Esophagus squamous epithelium (tissue), 5 donors: ENCODE measurements at places on chromosomes 3 and 15.

- DNase-seq: no peak
Observed at GRCh38 chr15:74781431-74782258, at the start of gene CSK. Gene CSK (plus strand): TSS chr15:74782080. CDS start chr15:74798298, 16,218 bp downstream.

DNA sequence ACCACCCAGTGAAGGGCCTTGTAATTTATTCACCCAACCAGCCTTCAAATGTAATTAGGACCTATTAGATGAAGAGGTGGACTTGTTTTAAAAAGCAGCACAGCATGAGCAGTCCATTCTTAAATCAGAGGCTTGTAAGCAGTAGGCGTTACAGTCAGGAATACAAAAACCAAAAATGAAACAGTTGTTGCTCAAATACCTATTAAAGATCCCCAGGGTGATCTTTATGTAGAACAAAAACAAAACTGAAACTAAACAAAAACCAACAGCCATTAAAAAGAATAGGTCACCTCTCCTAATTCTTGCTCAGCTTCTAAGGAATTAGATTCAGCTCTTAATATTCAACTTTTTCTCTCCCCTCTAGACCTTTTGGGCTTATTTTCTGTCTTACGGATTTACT is 104.9 kb upstream of the ST8SIA2 start:
- DNase-seq: no peak

DNA sequence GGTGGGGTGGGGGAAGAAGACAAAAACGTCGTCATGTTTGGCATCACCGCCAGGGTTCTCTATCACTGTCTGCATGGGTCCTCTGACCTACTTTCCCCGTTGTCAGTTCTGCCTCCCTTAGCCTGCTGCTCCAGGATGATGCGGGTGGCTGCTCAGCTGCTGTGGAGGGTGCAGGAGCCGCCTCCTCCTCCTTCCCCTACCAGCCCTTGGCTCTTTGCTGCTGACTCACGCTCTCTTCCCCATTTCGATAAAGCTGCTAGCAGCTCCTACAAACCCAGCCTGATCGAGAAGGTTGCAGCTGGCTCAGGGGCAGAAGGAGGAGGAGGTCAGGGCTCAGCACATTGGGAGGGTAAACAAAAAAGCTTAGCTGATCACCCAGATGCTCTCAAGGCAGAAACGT is 49.5 kb upstream of the SEC13 start:
- DNase-seq: no peak

- no peak for DNase-seq
Observed at GRCh38 chr3:5499404-5499803, 311.9 kb downstream of the EDEM1 start.

DNA sequence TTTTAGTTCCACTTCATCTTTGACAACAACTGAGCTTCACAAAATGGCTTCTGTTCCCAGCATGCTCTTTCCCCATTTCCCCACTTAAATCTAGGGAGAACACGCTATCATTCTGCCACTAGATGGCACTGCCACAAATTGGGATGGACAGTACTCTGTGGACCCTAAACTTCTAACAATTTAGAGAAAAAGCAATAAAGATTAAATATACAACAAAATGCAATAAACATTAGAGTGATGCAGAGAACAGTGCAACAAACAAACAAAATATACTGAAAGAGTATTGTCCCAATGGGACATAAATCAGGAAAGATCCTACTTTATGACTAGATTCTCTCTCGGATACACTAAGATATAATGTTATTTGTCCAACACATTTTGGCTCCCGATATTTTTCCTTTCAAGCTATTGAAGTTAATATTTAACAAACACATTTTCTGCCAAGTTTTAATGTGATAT is 169.7 kb upstream of the TMCO5A start:
- DNase-seq: no peak

DNA sequence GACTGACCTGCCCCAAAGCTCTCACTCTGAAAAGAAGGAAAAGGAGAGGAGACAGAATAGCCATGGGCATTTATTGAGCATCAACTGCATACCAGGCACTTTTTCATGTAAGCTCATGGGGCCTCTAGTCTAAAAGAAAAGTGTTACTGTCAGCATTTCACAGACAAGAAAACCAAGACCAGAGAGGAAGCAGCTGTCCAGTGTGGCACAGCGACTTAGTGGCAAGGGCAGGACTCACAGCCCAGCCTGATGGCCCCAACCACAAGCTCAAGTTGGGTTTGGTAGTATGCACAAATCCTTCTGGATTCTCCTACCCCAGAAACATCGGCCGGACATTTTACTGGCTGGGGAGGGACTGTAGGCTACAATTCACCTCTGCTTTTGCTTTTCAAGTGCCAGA is 5.8 kb downstream of the EFCC1 start:
- DNase-seq: no peak

- DNase-seq: no peak
Observed at GRCh38 chr15:57312318-57313133, 63.8 kb upstream of the CGNL1 start.

GRCh38 chr15:34355241-34355640 is 11.8 kb downstream of the LPCAT4 start:
- no peak for DNase-seq

DNA sequence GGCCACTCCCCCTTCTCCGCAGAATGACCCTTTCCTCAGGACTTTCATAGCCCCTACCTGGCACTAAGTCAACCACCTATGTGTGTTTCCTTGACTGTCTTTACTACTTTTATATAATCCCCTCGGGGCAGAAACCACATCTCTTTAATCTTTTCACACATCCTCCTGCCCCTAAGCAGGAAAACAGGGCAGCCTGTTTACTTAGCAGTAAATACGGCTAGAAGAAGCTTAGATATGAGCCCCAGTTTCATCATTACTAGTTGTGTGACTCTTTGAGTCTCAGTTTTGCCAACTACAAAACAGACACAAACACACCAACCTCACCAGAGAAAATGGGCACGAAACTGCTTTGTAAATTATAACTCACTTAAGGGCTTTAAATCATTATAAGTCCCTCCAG is 98.3 kb downstream of the CYP19A1 start:
- no peak for DNase-seq

DNA sequence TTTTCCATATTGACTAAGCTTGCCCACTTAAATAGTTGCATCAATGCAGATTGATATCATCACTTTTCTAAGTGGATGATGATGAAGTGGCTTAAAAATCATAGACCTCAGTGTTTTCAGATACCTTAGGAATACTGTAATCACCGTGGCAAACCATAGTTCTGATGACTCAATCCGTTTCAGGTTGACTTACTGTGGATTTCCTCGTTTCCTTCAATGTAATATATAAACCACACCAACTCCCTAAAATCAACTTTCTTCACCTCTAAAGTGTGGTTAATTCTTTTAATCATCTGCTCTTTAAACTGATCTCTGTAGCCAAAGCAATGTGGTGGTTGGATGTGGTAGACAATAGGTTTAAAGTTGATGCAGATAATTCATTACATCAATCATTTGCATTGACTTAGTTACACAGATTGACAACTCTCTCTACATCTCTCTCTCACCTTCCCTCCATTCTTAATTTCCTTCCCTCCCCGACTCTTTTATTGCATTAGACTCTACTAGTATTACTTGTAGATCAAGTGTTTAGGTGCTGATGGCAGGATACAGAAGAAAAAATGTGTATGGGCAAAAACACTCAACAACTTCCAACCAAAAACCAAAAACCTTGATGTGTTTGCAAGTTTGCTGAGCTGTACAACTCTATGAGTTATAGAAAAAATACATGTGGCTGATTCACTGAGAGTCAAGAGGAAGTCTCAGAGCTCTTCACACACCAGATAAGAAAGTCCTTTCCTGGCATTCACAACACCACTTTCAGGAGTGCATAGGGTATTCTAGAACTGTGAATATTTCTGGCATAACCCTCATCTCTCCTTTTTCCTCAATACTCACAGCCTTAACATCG is 243.5 kb downstream of the NFKBIZ start:
- no peak for DNase-seq

DNA sequence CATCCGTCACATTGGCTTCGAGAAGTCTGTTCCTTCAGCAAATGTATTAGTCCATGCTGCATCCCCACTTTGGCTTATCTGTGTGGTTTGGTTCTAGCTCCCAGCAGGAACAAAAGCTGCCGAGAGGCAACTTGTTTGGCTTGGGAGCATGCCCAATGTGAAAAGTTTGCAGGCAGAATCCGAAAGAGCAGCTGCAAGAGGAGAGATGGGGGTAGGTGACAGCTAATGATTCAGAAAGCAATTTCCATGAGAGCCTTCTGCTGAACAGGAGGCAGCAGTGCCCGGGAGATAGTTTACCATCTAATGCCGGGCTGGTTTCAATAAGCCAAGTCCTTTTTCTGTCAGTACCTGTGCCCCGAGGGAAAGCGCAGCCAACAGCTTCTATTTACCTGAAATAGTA is 60.2 kb downstream of the GRM7 start:
- no peak for DNase-seq

GRCh38 chr3:53056442-53056841 is 10.6 kb upstream of the SFMBT1 start:
- no peak for DNase-seq

GRCh38 chr3:106381286-106381938 is 512.6 kb upstream of the CBLB start:
- no peak for DNase-seq

- no peak for DNase-seq
Observed at GRCh38 chr3:123475786-123476185, 26.9 kb upstream of the ADCY5 start.

DNA sequence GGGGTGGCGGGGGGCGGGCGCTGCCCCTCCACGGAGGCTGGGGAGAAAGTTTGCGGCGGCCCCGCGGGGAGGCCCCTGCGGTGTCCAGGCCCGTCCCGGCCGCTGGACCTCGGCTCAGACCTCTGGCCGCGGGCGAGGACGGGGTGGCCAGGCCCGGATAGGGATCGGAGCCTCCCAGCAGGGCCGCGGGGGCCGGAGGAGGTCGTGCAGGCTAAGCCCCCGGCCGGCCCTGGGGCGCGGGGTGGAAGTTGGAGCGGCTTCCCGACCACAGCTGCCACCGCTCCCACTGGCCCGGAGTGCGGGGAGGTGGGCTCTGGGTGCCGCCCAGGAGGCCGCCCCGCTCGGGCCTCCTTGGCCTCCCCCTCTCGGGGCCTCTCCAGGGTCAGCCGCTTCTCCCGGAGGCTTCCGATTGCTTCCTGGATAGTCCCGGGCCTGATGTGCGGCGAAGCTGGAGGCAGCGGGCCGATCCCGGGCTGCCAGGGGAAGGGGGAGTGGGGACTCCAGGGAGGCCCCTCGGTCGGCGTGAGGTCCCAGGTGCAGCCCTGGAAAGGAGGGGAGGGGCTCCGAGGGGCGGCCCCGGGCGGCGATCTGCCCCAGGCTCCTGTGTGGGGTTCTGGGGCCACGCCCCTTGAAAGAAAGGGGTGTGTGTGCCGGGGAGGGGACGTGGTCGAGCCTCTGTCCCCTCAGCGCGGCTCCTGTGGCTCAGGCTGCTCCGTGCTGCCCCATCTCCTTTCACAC is 907 bp downstream of the PLXNA1 start:
- no peak for DNase-seq

DNA sequence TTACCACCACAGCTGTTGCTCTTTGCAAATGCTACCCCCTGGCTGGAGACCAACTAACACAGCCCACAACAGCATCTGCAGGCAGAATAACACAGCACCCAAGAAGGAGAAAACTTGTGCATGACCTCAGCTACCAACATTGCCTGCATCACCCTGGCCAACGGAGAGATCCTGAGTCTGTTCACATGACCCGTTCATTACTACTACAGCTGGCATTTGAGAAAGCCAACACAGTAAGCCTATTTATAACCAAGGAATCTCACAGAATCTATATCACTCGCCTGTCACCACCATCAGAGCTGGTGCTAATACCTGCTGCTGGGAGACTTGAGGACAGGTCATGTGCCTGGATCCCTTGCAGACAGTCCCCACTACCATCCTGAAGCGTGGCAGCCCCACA is 215.2 kb downstream of the POLQ start:
- no peak for DNase-seq

DNA sequence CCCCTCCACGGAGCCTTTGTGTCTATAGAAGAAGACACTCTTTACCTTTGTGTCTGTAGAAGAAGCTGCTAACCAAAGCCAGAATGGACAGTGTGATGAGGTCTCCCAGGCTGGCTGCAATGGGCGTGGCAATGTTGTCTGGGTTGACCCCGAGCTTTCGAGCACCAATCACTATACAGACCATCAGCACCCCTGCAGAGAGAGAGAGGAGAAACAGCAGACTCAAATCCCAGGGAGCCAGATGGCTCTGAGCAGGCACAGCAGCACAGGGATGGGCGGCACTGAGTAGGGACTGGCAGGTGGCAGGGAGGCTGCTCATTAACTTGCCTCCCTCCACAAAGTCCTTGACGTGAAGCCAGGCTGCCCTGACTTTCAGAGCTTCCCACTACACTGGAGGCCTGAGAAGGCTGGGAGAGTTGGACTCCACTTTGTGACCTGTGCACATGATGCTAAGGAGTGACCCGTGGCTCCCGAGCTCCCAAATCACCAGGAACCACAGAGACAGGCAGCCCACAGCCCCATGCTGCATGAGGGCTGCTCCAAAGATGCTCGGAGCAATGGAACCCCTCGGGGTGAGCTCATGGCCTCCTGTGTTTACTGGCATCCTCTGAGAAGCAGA is 53.9 kb downstream of the ROPN1B start:
- DNase-seq: no peak

DNA sequence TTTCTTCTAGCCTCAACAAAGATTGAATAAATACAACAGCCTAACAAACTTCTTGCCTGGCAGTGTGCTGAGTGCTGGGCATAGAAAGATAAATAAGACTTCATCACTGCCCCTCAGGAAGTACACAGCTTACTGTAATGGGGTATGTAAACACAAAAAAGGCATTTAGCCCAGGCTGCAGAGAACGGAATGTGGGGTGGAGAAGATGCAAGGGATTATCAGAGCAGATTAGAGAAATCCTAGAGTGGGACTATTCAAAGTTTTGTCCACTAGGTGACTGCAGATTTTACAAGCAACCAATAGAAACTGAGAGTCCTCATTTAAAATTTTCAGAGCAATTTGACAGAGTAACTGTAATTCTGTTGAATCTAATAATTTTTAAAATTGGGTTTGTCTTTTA is 35.4 kb upstream of the TSC22D2 start:
- DNase-seq: no peak

DNA sequence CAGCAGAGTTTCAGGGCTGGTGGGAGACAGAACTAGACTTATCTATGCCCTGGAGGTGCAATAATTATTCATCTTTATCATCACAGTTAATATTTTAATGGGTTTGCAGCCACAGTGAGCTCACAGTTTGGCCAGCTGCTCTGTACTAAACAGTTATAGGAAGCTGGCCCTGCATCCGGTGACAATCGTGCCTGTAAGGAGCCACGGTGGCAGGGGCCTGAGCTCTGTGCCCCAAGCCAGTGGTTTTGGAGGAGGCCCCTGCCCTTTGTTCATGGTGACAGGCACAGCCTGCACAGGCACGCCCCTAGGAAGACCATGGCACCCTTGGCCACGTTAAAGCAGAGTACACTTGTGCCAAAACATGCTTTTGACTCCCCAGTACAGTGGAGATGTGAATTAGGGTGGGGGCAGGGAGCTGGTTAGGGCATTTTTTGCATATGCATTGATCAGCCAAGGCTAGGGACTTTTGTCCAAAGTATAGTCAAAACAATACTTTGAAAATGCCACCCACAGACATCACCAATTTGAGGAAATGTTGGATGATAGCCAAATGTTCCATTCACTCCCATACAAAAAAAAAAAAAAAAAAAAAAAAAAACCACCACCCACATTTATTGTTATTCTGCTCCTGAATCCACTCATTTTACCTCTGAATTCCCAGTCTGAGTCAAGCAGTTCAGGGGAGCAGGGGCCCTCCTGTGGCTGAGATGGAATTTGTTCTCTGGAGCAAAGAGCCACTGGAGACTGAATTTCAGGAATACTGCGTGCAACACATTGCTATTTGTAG is 3.4 kb upstream of the RFTN1 start:
- DNase-seq: no peak
